ENCODE measurements at places on chromosomes 6 and 20.

- DNase-seq = no peak
These were observed 831.0 kb downstream of the C6orf118 start for GRCh38 chr6:164478426-164478825.

GRCh38 chr6:18249271-18249670 lies 15.1 kb downstream of the DEK start:
- DNase-seq = no peak

- no peak for DNase-seq
These were observed 76.1 kb upstream of the ATXN1 start for GRCh38 chr6:16837217-16837972.

DNA sequence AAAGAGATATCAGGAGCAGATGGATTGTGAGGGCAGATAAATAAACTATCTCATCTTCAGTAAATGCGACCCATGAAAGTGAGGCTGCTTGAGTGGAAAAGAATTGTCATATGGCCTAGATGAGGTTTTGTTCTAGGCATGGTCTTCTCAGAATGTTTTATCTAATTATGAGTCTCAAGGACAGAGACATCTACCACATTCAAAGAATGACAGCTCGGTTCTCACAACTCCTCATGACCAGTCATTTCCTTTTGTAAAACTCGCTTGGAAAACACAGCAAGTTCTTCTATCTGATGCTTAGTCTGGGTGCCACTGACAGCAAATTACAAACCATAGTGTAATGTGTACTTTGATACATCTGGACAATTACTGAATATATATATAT lies 140.5 kb downstream of the CCDC170 start:
- no peak for DNase-seq

DNA sequence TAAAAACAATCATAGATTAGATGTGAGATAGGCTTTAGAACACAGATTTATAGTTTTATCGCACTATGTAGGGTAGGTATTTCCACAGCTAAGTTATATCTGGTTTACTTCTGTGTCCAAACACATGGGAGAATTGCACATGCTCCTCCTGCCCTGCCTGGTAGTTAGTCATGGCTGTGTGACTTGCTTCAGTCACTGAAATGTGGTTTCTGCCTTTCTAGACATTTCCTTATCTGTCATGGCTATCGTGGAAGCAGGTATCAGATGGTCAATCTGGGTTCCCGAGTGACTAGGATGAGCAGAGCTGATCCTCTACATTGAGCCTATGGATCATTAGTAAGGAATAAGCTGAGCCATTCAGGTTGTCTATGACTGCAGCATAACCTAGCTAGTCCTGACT lies 117.8 kb upstream of the GMDS start:
- DNase-seq = no peak

DNA sequence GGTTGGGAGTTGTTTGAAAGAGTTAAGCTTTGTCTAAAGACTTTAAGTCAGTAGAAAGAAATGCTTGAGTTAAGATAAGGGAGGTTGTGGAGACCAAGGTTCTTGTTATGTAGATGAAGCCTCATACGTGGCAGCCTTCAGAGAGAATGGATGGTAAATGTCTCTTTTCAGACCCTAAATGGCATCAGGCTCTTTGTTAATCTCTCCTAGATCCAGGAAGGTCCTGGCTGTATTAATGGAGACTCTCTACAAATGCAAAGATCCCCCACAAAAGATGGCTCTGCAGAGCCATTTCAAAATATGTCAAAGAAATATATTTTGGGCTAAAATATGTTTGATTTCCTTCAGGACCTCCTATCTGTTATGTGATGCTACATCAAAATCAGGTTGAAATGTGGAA lies 161.6 kb downstream of the ADAT2 start:
- DNase-seq = no peak

DNA sequence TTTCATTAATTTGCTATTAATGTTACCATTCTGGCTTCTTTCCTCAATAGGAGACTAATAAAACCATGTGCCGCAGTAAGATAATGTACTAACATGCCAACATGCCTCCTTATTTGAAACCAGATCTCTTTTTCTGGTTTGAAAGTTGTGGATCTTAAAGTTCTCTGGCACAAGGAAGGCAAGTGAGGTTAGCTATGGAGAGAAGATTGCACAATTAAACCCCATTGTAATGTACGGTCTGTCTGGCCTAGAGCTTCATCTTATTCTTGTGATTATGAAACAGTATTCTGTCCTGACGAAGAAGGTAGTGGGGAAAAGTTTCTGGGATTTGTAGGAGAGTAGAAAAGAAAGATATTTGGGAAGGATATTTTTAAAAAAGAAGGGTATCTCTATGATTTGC lies 68.4 kb downstream of the EYA4 start:
- no peak for DNase-seq

GRCh38 chr6:135465903-135466302 lies 31.6 kb downstream of the AHI1 start:
- DNase-seq = no peak

- peak; percentile 37 for DNase-seq
These were observed 39.1 kb downstream of the EPB41L2 start for GRCh38 chr6:131023834-131024504.

DNA sequence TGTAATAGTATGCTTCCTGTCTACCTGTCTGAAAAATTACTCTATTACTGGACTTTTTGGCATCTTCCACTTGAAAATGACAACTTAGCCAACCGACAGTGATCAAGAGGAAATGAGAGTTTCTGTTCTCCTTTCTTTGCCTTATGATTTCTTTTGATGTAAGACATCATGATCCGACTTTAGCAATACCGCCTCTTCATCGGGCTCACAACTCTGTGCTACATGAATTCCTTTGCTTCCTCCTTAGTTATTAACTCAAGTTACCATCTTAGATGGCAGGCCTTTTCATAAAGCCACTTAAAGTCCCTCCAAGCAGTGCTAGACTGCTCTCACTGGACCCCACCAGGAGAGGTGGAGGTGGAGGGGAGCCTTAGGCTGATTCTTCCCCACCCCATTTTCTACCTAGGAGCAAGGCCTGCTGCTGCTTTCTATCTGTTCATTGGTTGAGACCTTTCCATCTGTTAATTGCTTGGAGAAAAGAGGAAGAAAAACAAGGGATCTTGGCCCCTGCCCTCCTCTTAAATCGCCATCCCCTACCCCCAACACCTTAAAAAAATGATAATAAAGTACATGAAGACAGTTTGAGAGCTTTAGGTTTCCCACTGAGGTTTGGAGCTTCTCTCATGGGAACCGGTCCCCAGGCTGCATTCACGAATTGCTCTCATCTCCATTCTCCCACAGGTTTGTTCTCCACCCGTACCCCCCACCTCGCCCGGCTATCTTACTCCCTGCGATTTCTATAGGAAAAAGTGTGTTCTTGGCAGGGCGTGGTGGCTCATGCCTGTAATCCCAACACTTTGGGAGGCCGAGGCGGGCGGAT lies 21.6 kb upstream of the MCM3 start:
- DNase-seq = no peak

- DNase-seq = no peak
These were observed 2.0 kb upstream of the TMEM181 start for GRCh38 chr6:158557927-158558326.

DNA sequence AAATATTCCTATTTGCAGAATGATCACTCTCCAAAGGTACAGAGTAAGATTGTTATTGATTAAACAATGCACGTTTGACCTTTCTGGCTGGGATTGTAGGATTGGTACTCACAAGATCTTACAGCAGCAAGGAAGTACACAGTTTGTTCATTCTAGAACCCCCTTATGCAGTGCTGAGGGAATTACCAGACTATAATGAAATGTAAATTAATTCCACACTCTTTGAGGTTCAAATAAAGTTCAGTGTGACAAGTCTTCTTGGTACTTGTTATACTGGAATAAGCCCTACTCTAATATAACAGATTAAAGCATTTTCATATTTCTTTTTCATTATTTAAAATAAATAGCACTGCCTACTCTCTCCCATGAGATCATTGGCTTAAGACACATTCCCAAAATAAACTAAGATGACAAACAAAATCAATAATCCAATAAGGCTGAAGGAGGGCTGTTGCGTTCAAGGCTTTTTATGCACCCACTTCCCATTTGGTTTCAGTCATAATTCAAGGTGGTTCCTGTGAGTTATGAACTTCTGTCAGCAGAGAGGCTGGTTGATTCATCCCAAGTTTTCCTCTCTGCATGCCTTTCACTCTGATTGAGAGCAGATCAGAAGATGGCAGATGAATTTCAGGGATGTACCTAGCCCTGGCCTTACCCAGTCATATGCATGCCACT lies 881.5 kb downstream of the C6orf118 start:
- DNase-seq = no peak
